Activated T-helper 1 cell treated with anti-CD3 and anti-CD28 coated beads, Interleukin-2, amount 50 U/mL, for 16 hours (primary cell): ENCODE measurements at places on chromosomes 1 and 21.

DNA sequence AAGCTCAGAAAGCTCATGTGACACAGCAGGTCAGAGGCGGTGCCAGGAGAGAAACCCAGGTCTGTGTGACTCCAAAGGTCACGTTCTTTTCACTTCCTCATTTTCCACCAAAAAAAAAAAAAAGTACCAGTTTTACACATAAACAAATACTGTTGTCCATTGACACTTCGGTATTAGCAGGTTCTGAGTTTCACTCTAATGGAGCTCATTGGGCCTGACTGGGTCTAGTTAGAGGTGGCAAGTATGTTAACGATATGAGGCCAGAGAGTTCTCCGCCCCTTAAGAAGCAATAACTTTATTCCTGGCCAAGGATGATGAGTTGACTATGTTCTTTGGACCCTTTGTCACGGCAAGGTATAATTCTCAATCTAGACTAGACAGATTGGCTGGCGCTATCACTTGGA lies 30.0 kb upstream of the SDE2 start:
- DNase-seq, result no peak

GRCh38 chr1:76510672-76511557 lies 356.4 kb upstream of the ST6GALNAC5 start:
- no peak for DNase-seq

GRCh38 chr1:69499203-69499803 lies 68.4 kb upstream of the LRRC7 start:
- no peak for DNase-seq

GRCh38 chr21:34983680-34984086 lies 65.4 kb downstream of the RUNX1 start:
- DNase-seq, result no peak

GRCh38 chr1:26853600-26853999 lies 9.3 kb upstream of the SFN start:
- DNase-seq, result no peak

GRCh38 chr1:53244141-53244540 lies 5.8 kb upstream of the MAGOH start:
- DNase-seq, result no peak
